ENCODE measurements at places on chromosomes 11 and 22. TPM values are rescaled to one million over a fixed set of nuclear protein-coding genes. Genes with fewer than 3 reads are reported as not detected.

GRCh38 chr11:11996321-11997048 lies 11.9 kb downstream of the DKK3 start:
- DNase-seq, result no peak

DNA sequence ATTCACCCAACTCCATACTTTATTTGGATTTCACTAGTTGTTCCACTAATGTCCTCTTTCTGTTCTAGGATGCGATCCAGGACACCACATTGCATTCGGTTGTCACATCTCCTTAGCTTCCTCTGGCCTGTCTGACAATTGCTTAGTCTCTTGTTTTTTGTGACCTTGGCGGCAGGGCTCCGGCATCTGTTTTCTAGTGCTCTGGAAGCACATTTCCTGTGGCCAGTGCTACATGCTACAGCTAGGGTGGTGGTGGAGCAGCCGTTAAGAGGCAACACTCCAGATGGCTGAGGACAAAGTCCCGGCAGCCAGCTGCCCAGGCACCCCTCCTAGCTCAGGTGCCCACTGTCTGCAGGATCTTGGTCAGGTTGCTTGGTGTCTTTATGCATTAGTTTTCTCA lies 6.8 kb downstream of the STX3 start:
- DNase-seq, result no peak

GRCh38 chr11:132062031-132062430 lies 691.6 kb downstream of the NTM start:
- no peak for DNase-seq

The TMEM151A gene
- 9.1 TPM for total RNA-seq

The KRTAP5-9 gene
- not detected for total RNA-seq

The KLHL22 gene
- total RNA-seq, result 24.1 TPM

All from omental fat pad (tissue), 4 donors.